ENCODE measurements at places on chromosomes 5 and 9.
A peak's percentile ranks its signal among the peaks of the same experiment; 100 is the strongest.

DNA sequence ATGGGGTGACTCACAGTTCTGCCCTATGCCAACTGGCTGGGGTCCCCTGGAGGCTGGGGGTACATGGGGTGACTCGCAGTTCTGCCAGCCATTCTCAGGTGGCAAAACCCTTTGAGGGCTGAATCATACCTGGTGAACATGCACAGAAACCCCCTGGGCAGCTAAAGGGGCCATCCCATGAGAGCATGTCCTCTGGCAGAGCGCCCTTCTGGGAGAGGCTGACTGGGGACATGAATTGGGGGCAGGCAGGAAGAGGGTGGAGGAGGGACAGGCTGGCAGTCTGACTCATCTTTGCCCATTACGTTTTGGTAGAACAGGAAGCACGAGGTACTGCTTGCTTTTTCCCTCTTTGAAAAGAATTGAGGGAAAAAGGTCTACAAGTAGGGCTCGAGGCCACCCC, 16.7 kb downstream of the TRAF1 start:
- no peak for DNase-seq

DNA sequence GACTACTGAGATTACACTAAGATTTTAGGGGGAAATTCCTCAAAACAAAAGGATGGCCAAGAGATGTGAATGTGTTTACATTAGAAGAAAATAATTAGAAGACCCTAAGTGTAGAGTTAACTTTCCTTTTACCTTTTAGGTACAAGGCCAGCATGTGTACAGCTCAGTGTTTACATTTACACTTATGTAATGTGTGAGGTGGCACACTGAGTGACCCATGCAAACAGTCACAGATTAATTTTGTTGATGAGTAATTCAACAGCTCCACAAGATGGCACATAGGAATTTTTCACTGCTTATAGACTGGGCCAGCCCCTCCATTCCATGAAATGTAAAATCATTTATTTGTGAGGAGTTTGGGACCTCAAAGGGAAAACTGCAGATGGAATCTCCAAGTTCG, 90.1 kb upstream of the SLC12A2 start:
- no peak for DNase-seq

- DNase-seq, result no peak
Observed at GRCh38 chr5:158590746-158591300, 508.9 kb downstream of the EBF1 start.

GRCh38 chr9:83706676-83707517, 861 bp downstream of the UBQLN1 start:
- peak; percentile 21 for DNase-seq

- DNase-seq, result peak; percentile 11
Observed at GRCh38 chr9:104247899-104248460, 153.9 kb downstream of the SMC2 start.

Data from iris pigment epithelial cell (primary cell).